ENCODE measurements at places on chromosomes 4 and X.

- DNase-seq: no peak
Observed at GRCh38 chr4:26885912-26886274, 25.3 kb downstream of the STIM2 start.

DNA sequence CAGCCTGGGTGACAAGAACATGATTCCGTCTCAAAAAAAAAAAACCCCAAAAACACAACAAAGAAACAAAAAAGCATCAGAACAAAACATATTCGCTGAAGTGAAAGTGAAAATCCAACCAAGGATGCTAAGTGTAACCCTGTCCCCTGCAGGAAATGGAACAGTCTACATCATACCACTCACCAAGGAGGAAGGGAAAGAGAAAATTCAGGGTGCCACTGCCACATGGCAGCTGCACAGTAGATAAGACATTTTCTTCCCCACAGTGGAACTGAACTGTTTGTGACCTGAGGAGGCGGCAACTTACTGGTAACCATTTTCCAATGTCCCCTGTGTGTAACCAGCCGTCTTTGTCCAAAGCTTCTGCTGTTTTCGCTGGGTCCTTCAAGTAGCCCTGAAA is 28.2 kb upstream of the CENPU start:
- DNase-seq: no peak

DNA sequence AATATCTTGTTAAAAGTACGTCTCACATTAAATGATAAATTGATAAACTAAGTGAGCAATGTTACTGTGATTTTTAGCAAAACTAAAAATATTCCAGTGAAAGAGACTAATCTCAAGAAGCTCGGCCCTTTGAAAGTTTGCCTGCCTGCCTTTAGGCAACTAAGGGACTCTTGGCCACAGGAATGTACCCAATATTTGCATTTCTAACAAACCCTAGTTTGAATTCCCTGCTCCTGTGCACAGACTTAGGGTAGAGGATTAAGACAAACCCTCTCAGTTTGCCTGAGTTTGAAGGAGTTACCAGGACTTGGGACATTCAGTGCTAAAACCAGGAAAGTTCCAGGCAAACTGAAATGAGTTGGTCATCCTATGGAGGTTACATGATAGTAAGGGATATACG is 157.1 kb downstream of the SCFD2 start:
- DNase-seq: no peak

GRCh38 chr4:75004755-75005668 is 72.1 kb downstream of the PARM1 start:
- DNase-seq: no peak

GRCh38 chr4:123443401-123444289 is 47.0 kb downstream of the SPRY1 start:
- no peak for DNase-seq

- DNase-seq: no peak
Observed at GRCh38 chr4:90486346-90486745, 359.2 kb downstream of the CCSER1 start.

- no peak for DNase-seq
Observed at GRCh38 chr4:1809754-1810502, 16.8 kb downstream of the FGFR3 start.

DNA sequence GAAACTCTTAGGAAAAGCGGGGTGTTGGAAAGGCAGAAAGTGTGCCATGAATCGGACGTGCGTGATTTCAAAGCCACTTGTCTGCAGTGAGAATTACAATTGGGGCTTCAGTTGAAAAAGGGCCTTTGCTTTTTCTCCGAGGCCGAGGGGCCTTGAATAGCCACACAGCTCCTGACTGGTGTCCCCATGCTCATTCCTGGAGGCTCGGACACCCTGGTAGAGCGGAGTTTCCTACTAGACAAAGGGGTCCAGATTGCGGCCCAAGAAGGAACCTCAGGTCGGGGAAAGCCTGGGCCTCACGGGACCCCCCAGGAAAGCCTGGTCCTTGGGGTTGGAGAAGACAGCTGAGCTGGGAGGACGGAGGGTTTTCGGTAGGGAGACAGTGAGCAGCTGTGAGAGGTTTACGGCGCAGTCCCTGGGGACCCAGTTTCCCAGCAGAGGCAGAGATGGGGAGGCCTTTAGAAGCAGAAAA is 3.0 kb upstream of the SHOX start:
- DNase-seq: no peak

DNA sequence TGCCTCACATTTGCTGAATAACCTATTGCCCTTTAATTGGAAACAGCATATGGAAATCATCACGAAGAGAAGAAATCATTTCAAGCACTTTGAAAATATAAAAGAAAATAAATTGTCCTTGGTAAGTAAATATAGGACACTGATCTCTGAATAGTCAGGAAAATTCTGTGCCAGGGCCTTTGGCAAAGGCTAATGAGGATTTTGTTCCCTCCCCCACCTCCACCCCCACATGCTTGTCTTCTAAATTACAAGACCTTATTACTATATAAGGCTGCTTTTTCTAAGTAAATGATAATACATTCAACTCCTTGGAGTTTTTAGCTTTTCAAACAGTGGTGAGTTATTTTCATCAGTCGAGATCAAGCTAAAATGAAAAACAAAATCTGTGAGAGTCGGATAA is 15.8 kb downstream of the SYNPO2 start:
- no peak for DNase-seq

DNA sequence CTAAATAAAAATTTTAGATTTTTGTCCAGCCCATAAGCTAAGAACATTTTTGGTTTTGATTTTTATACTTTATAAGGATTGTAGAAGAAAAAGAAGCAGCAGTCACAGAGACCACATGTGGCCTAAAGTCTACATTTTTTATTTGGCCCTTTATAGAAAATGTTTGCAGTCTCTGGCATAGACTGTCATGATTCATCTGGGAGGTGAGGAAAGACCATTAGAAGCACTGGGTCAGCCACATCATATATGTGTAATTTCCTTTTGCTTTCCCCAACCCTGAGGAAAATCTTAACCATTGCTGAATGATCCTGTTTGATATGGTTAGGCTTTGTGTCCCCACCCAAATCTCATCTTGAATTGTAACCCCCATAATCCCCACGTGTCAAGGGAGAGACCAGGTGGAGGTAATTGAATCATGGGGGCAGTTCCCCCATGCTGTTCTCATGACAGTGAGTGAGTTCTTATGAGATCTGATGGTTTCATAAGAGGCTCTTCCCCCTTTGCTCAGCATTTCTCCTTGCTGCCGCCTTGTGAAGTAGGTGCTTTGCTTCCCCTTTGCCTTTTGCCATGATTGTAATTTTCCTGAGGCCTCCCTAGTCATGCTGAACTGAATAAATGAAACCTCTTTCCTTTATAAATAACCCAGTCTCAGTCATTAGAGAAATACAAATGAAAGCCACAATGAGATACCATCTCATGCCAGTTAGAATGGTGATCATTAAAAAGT is 12.1 kb upstream of the COPS4 start:
- no peak for DNase-seq

DNA sequence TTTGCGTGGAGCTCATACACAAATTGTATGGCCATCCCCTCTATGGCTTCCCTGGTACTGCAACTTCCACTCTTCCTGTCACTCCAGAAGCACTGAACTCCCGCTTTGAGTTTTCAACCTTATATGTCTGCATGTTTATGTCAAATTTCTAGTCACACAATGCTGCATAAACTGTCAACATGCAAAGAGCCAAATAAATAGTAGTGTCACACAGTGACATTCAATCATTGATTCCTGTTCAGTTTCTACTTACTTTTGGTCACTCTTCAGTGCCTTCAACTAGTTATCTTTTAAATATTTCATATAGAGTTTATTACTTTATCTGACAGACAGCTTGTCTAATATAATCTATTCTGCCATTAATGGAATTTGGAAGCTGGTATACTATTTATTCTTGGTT is 149.3 kb downstream of the SPANXN1 start:
- no peak for DNase-seq

DNA sequence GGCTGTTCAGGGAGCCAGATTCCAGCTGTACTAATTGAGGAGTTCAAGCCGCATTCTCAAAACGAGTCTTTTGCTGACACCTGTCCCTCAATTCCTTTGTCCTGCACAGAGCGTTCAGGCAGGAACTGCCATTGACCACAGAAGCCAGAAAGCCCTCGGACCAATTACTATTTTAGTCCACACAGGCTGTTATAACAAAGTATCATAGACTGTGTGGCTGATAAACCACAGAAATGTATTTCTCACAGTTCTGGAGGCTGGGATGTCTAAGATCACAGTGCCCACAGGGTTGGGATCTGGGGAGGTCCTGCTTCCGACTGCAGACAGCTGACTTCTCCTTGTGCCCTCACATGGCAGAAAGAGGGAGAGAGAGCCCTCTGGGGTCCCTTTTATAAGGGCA is 119.8 kb upstream of the ATP6AP2 start:
- no peak for DNase-seq

DNA sequence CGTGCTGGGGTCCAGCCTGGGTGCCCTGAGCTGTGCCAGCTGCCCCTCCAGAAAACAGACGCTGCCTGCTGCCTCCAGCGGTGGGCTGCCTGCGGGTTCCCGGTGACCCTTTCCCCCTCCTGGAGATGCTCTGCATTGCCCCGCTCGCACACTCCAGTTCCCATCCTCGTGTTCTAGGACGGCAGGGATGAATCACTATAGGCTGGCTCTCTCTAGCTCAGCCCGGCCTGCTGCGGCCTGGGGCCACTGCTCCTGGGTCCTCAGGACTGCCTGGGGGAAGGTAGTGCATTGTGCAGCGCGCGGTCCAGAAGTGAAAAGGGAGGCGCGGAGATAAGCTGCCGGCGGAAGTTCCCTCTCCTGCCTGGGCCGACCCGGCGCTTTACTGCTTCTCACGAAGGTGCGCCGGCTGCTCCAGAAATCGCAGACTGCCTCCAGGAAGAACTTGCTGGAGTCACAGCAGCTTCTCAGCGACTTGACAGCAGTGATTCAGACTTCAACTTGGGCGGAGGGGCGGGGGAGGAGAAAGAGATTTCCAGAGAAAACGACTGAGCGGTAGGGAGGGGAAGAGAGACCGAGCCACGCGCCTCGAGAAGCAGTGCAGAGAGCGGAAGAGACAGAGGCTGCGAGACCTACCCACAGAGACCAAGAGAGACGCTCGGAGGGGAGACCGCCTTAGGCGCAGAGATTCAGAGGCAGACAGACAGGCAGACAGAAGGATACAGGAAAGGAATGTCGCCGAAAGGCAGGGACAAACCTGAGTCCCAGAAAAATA is 6.7 kb upstream of the MSX1 start:
- DNase-seq: peak; percentile 42

DNA sequence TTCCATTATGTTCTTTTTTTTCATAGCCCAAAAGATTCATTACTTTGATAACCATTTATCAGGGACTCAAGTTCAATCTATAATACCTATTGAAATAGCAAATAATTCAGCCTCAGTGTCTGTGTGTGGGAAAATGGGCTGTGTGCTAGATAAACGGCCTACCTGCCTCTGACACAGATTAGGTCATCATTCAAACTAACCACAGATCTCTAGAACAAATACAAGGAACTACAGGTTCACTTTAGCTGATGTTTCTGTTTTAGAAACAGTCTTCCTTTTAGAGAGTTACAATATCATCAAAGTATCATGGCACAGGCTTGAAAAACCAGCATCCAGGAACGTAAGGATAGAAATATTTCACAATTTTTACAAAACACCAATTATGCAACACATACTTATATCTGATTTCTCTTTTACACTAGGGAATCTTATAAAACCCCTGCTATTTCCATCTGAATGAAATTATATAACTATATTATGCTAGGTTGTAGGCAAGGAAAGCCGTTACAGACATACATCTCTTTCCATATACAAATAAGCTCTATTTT is 56.6 kb upstream of the MAB21L2 start:
- DNase-seq: no peak

DNA sequence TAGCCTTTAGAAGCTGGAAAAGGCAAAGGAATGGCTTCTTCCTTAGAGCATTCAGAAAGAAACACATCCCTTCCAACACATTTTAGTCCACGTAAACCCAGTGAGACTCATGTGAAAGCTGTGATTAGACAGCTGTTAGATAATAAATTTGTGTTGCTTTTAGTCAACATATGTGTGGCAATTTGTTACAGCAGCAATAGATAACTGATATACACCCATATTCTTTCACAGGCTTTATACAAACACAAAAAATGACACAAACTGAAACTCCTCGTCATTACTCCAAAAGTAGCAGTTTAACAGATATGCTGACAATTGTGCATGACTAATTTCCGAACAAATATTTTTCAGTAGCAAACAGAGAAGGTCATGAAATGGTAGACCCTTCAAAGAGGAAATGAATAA is 65.3 kb downstream of the ANTXR2 start:
- DNase-seq: no peak

- no peak for DNase-seq
Observed at GRCh38 chr4:104436542-104436941, 58.2 kb downstream of the CXXC4 start.

GRCh38 chrX:26146024-26146423 is 7.9 kb downstream of the MAGEB18 start:
- no peak for DNase-seq

DNA sequence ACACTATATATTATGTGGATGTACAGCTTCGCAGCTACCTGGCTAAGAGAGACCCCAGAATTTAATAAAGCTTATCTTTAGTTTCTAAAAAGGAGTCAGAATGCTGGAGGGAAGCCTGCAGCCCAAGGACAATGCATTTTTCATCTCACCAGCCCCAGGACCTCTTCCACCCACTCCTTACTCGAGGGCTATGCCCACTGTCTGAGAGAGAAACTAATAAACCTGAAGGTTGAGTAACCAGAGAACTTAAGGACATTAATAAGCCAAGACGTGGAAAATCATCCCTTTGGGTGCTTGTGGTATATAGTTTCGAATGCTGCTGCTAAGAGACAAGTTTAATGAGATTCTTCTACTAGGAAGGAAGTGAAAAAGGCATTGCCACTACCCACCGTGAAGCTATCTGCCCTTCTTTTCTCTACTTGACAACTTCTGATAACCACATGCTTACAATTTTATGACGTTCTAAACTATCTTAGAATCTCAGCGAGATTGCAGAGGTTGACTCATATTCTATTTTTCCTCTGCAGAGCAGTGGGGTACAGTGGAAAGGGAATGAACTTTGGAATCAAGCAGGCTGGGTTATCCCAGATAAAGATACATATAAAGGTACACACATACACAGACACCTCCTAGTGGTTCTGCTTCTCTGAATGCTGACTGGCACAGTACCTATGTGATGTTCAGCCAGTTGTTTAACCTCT is 3.3 kb downstream of the RELL1 start:
- no peak for DNase-seq

DNA sequence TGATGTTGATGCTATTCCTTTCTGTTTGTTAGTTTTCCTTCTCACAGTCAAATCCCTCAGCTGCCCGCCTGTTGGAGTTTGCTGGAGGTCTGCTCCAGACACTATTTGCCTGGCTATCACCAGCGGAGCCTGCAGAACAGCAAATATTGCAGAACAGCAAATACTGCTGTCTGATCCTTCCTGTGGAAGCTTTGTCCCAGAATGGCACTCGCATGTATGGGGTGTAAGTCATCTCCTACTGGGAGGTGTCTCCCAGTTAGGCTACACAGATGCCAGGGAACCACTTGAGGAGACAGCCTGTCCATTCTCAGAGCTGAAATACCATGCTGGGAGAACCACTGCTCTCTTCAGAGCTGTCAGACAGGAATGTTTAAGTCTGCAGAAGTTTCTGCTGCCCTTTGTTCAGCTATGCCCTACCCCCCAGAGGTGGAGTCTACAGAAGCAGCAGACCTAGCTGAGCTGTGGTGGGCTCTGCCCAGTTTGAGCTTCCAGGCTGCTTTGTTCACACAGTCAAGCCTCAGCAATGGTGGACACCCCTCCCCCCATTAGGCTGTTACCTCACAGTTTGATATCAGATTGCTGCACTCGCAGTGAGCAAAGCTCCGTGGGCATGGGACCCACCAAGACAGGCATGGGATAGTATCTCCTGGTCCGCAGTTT is 74.9 kb downstream of the SPIN3 start:
- DNase-seq: no peak

- no peak for DNase-seq
Observed at GRCh38 chr4:119081943-119082342, 53.7 kb upstream of the MYOZ2 start.
